ENCODE measurements at places on chromosomes 1 and 21. TPM values are rescaled to one million over a fixed set of nuclear protein-coding genes. Genes with fewer than 3 reads are reported as not detected.

DNA sequence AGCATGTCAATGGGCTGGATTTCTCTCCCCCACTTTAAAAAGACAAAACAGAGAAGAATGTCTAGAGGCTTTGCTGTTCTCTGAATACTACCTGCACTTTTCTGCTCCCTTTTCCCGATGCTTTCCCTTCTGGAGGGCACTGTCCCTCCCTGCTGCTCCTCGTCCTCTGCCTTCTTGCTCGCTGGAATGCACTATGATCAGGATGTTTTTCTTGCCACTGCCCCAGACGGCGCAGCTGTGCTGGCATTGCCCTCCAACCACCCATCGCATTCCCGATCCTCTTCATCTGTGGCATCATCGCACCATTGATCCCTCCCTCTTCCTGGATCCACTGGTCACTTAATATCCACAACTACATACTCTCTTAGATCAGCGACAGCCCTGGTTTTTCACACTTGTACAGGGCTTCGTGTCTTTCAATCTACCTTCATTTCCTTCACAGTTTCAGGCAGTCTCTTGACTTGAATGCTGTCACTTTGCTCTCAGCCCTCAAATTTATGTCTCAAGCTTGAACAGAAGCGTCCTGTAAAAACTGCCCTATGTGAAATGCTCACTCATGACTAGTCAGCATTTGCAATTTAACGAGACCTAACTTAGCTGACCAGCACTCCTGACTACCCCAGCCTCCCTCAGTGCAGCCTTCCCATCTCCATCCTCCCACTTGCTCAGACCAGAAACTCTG is 3.5 kb upstream of the OR11L1 start:
- DNase-seq = peak; percentile 11
- H3K4me1 ChIP-seq = peaks cover 20% of the 10 kb centered on the region
- H3K4me3 ChIP-seq = no peak overlapping the region
- H3K27me3 ChIP-seq = no peaks in the 10 kb centered on the region
- 0 out of 2 replicates have a peak overlapping the region, but pooled peaks have one; percentile 83 for H3K27ac ChIP-seq

GRCh38 chr1:192343344-192343743 is 26.6 kb downstream of the RGS21 start:
- no peak for DNase-seq
- H3K27me3 ChIP-seq = no peaks in the 10 kb centered on the region

- H3K27me3 ChIP-seq = no peaks in the 10 kb centered on the region
- H3K4me1 ChIP-seq = peaks cover 48% of the 10 kb centered on the region
- peak; percentile 48 for DNase-seq
- no peak overlapping the region for H3K4me3 ChIP-seq
- no peaks in the 10 kb centered on the region for H3K36me3 ChIP-seq
These were observed 81.0 kb downstream of the MAN1C1 start for GRCh38 chr1:25697435-25698217.

DNA sequence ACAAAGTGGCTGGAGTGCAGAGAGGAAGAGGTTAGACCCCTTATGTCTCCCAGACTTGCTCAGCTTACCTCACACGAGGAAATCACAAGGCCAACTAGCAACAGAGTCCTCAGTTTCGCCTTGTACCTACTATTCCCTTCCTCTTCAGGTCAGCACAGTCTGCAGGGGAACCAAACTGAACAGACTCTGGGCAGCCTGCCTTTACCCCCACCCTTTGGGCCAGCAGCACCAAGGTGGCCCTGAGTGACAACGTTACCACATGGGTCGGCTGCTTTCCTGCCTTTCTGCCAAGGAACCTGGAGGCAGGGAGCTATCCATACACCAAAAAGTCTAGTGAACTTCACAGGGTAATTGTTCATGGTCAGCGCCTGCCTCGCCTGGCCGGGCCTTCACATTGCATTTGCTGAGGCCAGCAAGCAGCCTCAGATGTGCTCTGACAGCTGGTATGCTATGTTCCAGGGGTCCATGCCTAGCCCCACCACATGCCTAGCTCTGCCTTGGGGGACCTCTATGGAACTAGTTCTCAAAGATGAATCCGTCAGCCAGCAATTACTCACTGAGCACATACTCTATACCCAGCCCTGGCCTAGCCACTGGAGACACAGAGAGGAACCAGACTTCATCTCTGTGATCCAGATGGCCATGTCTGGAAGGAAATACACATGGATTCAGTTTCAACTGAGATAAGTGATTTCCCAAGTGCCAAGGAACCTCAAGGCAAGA is 69.6 kb downstream of the DMAP1 start:
- no peaks in the 10 kb centered on the region for H3K27me3 ChIP-seq
- no peaks in the 10 kb centered on the region for H3K4me1 ChIP-seq
- no peaks in the 10 kb centered on the region for H3K36me3 ChIP-seq
- no peak overlapping the region for H3K27ac ChIP-seq

DNA sequence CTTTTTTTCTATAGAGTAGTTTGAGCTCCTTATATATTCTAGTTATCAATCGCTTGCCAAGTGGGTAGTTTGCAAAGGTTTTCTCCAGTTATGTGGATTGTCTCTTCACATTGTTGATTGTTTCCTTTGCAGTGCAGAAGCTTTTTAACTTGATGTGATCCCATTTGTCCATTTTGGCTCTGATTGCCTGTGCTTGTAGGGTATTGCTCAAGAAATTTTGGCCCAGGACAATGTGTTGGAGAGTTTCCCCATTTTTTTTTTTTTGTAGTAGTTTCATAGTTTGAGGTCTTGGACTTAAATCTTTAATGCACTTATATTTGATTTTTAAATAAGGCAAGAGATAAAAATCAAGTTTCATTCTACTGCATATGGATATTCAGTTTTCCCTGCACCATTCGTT is 774.8 kb upstream of the ADAMTS5 start:
- H3K27ac ChIP-seq = no peak overlapping the region
- H3K4me1 ChIP-seq = peaks cover 6% of the 10 kb centered on the region
- no peaks in the 10 kb centered on the region for H3K27me3 ChIP-seq

- no peaks in the 10 kb centered on the region for H3K4me1 ChIP-seq
- no peaks in the 10 kb centered on the region for H3K36me3 ChIP-seq
- no peak overlapping the region for H3K27ac ChIP-seq
- H3K4me3 ChIP-seq = no peak overlapping the region
These were observed 105.6 kb upstream of the UBE2U start for GRCh38 chr1:64097859-64098258.

GRCh38 chr1:44713321-44713781 is 17.6 kb downstream of the RNU5D-1 start:
- H3K27ac ChIP-seq = no peak overlapping the region
- H3K36me3 ChIP-seq = no peaks in the 10 kb centered on the region
- DNase-seq = no peak
- H3K4me3 ChIP-seq = no peak overlapping the region

GRCh38 chr1:182170891-182171461 is 109.5 kb upstream of the ZNF648 start:
- no peaks in the 10 kb centered on the region for H3K27me3 ChIP-seq
- no peak overlapping the region for H3K4me3 ChIP-seq
- no peaks in the 10 kb centered on the region for H3K36me3 ChIP-seq
- DNase-seq = no peak
- H3K4me1 ChIP-seq = no peaks in the 10 kb centered on the region

GRCh38 chr1:150874455-150875196 is 1.8 kb downstream of the ARNT start:
- peak overlapping the region; percentile 85 for H3K4me3 ChIP-seq
- no peak overlapping the region for H3K27ac ChIP-seq
- no peak for DNase-seq

CACHD1 gene
- total RNA-seq = 40.7 TPM

DNA sequence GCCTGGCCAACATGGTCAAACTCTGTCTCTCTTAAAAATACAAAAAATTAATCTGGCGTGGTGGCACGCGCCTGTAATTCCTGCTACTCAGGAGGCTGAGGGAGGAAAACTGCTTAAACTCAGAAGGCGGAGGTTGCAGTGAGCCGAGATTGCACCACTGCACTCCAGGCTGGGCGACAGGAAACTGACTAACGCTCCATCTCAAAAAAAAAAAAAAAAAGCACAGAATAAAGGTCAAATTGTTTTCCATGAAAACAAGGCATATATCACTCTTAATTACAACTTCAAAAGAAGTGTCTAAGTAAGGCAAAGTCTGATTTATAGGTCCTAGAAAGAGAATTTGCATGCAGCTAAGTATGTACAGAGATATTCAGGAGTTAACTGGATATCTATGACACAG is 25.6 kb downstream of the EYA3 start:
- H3K4me3 ChIP-seq = no peak overlapping the region
- H3K27me3 ChIP-seq = no peaks in the 10 kb centered on the region
- no peak for DNase-seq
- H3K27ac ChIP-seq = no peak overlapping the region
- H3K36me3 ChIP-seq = no peaks in the 10 kb centered on the region

S100A7A gene
- total RNA-seq = not detected

FCRL2 gene
- not detected for total RNA-seq

Data from GM23338 (cell line).